AG10803 (cell line): ENCODE measurements at places on chromosomes 1 and 21.

- DNase-seq = peak; percentile 10
Observed at GRCh38 chr1:45623972-45624371, at the start of gene CCDC17. Gene CCDC17 (minus strand): TSS chr1:45624054. CDS start chr1:45623909, 145 bp downstream.

DNA sequence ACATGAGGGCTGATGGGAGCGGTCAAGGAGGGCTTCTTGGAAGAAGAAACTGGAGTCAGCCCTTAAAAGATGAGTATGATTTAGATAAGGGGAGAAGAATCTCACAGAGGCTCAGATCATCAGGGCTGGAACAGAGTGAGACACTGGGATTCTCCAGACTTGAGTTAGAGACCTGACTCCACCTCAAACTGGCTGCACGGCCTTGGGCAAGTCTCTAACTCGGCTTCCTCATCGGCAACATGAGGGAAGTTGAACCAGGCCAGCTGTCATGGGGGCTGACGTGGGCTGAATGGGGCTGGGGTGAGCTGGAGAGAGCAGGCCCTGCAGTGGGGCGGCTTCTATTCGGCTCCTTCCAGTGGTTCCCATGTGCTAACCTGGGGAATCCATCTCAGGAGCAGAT lies 2.5 kb downstream of the C1QC start:
- DNase-seq = no peak

- no peak for DNase-seq
Observed at GRCh38 chr1:107590900-107591622, 373.9 kb downstream of the VAV3 start.

- no peak for DNase-seq
Observed at GRCh38 chr21:34968414-34969333, 80.4 kb downstream of the RUNX1 start.

DNA sequence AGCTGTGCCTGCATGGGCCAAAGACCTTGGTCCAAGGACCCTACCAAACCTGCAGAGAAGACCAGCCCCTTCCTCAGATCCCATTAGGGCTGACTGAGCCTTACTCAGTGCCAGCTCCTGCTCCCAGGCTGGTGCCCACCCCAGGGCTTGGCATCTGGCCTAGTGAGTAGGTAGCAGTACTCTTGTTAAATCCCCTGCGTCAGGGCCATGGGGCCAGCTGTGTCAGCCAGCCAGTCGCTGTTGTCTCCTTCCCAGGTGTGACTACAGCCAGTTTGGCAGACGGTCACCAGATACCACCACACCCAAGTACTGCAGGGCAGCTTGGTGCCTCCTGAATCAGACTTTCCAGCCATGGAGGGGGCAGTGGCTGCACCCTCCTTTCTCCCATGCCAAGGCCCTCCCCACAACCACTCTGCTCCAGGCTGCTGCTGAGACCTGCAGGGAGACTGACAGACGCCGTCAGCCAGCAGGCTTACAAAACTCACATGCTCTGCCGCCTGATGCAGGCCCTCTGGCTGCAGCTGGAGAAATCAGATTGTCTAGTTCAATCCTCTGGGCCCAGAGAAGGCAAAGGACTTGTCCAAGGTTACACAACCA lies 3.0 kb downstream of the TENT5B start:
- DNase-seq = no peak

DNA sequence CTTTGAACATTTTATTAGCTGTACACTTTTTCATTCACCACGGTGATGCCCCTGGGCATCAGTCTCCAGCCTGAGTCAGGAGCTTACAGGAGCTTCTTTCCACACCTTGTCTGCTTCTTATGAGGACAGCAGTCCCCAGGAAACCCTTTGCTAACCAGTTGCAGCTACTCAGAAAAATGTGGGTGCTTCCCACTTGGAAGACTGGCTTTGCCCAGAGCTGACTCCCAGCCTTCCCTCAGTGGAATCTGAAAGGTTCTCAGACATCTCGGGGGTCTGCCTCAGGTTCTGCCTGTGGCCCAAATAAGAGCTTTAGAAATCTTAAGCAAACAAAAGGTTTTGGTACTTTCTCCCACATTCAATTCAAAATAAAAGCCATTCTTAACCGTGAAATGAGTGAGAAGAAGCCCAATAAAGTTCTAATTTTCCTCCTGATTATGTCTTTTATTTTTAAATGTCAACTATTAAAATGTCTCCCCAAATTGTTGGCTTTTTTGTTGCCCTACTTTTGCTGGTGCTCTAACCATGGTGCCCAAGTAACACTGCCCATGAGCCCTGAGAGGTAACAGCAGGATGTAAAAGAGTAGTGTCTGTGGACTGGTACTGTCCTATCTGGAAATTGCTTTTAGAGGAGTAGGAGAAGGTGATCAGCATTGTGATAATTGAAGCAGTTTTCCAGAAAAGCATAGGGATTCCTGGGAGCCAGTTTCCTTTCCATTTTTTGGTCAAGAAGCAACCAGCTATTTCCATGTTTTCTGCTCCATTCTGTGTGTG lies 5.6 kb downstream of the C1orf53 start:
- no peak for DNase-seq

- DNase-seq = peak; percentile 96
Observed at GRCh38 chr1:111690306-111690617, 48.9 kb downstream of the INKA2 start.

DNA sequence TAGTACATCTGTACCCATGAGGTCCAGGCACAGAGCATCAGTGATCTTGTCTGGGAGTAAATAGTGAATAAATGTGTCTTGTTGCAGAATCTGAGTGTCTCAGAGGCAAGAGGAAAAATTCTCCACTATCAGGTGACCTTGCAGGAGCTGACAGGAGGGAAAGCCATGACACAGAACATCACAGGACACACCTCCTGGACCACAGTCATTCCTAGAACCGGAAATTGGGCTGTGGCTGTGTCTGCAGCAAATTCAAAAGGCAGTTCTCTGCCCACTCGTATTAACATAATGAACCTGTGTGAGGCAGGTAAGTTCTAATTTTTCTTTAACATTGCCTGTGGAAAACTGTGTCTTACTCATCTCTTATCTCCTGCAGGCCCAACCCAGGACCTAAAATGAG lies 43.1 kb downstream of the IL12RB2 start:
- DNase-seq = no peak

- DNase-seq = no peak
Observed at GRCh38 chr1:56639211-56639610, 5.9 kb upstream of the PRKAA2 start.

GRCh38 chr1:41631971-41632370 lies 147.5 kb upstream of the EDN2 start:
- DNase-seq = peak; percentile 57

- DNase-seq = no peak
Observed at GRCh38 chr1:116712510-116712909, 41.7 kb upstream of the CD2 start.

GRCh38 chr1:187409341-187409740 lies 580.6 kb downstream of the PLA2G4A start:
- peak; percentile 11 for DNase-seq

DNA sequence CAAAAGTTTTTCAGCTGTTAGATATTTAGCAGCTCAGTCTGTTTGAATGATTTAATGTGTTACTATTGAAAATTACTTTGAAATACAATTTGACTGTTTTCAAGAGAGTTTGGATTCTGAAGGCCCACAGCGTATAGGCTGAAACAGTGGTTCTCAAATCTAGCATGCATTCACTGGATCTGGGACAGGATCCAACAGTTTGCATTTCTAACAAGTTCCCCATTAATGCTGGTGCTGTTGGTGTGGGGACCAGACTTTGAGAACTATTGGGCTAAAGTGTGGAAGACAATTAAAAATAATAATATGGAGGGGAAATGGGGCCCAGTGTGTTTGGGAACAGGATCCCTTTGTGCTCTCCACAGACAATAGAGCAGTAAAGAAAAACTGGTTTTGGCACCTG lies 31.9 kb downstream of the ITSN1 start:
- no peak for DNase-seq

DNA sequence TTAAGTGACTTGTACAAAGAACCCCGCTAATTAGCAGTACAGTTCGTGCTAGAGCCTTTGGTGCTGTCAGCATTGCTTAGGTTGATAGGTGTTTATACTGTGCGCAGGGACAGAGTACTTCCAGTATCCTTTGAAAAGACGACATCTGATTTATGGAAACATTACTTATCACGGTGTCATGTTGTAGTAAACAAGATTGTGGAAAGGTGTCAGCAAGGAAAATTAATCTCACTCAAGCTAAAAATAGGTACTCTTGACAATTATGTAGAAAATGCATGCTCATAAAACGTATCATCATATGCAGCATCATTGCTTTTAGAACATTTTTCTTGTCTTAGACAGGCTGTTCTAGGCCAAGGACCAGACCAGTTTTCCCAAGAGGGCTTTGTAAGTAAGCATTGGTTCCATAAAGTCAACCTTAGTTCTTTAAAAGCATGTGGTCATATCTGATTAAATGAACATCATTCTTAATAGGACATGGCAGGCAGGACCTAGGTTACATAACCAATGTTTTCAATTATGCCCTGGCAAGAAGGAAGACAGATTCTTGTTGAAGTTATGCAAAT lies 33.0 kb downstream of the SH3BGR start:
- peak; percentile 13 for DNase-seq

- no peak for DNase-seq
Observed at GRCh38 chr1:16132325-16132785, 23.5 kb downstream of the EPHA2 start.

GRCh38 chr1:200022239-200022804 lies 5.2 kb upstream of the NR5A2 start:
- no peak for DNase-seq

- DNase-seq = peak; percentile 69
Observed at GRCh38 chr1:204647114-204647804, 38.3 kb downstream of the LRRN2 start.

- no peak for DNase-seq
Observed at GRCh38 chr1:6101826-6102531, 56.3 kb downstream of the KCNAB2 start.

GRCh38 chr1:154775621-154776605 lies 94.2 kb downstream of the KCNN3 start:
- no peak for DNase-seq

DNA sequence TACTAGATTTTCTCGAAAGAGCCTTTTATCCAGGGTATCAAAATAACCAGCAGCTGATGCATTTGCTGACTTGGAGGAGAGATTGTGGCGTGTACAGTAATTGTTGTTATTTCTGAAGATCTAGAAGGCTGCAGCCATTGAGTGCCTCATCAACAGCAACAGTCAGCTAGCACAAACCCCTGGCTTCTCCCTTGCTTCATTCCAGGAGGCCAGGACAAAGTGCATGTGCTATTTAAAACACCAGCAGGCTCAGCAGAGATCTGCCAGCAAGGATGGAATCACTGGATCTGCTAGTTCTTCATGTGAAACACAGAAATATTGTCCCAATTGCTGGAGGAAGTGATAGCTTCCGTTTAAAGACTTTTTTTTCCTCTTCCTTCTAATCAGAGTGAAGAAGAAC lies 2.8 kb upstream of the NGF start:
- DNase-seq = no peak

DNA sequence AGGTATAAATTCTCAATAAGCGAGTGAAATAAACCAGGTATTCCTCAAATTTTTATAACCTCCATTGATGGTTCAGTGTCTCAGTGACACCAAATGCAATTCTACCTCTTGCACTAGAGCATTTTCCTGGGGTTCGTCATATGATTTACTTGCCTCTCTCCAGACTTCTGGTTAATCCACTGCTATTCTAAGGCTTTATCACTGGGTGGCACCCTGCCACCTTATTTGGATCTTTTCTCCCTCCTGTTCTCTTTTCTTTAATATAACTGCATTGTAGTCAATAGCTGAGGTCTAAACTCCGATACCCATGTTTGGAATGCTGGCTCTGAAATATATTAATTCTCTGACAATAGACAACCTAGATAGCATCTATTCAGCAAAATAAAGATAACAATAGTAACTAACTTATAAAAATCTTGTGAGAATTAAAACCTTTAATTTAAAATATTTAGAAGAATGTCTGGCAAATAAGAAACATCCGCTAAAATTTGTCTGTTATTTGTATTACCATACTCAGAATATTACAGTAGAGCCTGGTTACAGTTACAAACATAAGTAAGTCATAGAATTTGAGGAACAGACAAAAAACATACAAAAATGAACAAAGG lies 436.4 kb downstream of the PLA2G4A start:
- DNase-seq = peak; percentile 52

DNA sequence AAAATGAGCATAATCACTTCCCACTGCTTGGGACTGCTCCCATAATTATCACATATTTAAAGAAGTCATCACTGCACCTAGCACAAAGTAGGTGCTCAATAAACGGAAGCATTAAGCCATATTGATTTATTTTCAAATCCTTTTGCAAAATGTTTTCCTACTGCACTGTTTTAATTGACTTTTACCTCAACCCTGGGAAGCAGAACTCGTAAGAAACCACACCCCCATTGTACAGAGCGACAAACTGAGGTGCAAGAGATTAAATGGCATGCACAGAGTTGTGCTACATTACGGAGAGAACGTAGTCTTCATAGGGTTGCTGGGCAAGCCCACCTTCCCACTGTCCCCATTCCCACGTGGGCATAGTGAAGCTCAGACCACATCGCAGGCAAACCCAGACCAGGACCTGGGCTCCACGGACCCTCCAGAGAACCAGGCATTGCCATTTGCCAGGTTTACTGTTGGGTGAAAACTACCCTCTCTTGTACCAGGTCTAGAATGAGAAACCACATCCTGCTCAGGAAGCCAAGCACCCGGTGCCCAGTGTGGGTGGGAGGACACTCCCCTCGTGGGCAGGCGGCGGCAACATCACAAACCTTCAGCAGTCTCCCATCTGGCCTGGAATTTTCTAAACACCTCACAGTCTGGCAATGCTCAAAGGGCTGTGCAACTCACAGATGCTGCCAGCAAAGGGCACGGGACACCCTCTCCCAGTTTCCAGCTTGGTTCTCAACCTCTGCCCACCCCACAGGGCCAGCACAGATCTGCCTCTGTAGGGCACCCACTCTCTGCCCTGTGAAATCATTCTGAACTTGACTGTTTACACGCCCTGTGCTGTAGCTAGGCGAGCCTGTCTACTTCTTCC lies 8.2 kb downstream of the IFFO2 start:
- DNase-seq = peak; percentile 79

DNA sequence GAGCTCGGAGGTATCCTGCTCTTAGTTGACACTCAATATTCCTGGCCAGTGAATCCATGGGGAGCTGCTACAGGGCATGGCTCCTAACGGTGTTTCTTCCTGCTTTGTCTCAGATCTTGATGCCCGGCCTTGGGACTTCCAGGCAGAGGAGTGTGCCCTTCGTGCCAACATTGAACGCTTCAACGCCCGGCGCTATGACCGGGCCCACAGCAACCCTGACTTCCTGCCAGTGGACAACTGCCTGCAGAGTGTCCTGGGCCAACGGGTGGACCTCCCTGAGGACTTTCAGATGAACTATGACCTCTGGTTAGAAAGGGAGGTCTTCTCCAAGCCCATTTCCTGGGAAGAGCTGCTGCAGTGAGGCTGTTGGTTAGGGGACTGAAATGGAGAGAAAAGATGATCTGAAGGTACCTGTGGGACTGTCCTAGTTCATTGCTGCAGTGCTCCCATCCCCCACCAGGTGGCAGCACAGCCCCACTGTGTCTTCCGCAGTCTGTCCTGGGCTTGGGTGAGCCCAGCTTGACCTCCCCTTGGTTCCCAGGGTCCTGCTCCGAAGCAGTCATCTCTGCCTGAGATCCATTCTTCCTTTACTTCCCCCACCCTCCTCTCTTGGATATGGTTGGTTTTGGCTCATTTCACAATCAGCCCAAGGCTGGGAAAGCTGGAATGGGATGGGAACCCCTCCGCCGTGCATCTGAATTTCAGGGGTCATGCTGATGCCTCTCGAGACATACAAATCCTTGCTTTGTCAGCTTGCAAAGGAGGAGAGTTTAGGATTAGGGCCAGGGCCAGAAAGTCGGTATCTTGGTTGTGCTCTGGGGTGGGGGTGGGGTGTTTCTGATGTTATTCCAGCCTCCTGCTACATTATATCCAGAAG lies 16.7 kb downstream of the ALX3 start:
- DNase-seq = peak; percentile 38
